T-helper 17 cell (primary cell): ENCODE measurements at places on chromosomes 11 and 22. TPM values are rescaled to one million over a fixed set of nuclear protein-coding genes. Genes with fewer than 3 reads are reported as not detected.

DNA sequence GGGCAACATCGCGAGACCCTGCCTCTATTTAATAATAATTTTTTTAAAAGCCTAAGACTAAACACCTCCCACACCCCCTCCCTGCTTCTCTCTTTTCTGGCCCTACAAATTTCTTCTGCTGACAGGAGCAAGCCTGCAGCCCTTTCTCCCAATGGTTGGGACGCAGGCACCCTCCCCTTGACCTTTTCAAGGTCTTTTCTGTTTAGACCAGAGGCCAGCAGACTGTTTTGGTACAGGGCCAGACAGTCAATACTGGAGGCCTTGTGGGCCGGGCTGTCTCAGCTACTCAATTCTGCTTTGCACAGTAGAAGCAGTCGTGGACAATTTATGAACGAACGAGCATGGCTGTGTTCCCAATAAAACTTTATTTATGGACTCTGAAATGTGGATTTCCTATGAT is 92.3 kb downstream of the SCN3B start:
- no peak for DNase-seq
- H3K4me3 ChIP-seq, result no peak overlapping the region
- H3K4me1 ChIP-seq, result peaks cover 17% of the 10 kb centered on the region
- no peak overlapping the region for H3K27ac ChIP-seq
- H3K27me3 ChIP-seq, result no peaks in the 10 kb centered on the region

- H3K27ac ChIP-seq, result peak overlapping the region; percentile 97
- no peak overlapping the region for H3K4me3 ChIP-seq
- no peaks in the 10 kb centered on the region for H3K27me3 ChIP-seq
- peaks cover 59% of the 10 kb centered on the region for H3K4me1 ChIP-seq
- peaks cover 5% of the 10 kb centered on the region for H3K36me3 ChIP-seq
- no peak for DNase-seq
Measured at GRCh38 chr11:44592125-44592940, 26.9 kb downstream of the CD82 start.

GRCh38 chr11:69433741-69434140 is 47.7 kb upstream of the LINC01488 start:
- DNase-seq, result no peak
- peaks cover 5% of the 10 kb centered on the region for H3K36me3 ChIP-seq
- H3K4me1 ChIP-seq, result peaks cover 7% of the 10 kb centered on the region
- H3K4me3 ChIP-seq, result no peak overlapping the region
- H3K27me3 ChIP-seq, result peaks cover 40% of the 10 kb centered on the region

DNA sequence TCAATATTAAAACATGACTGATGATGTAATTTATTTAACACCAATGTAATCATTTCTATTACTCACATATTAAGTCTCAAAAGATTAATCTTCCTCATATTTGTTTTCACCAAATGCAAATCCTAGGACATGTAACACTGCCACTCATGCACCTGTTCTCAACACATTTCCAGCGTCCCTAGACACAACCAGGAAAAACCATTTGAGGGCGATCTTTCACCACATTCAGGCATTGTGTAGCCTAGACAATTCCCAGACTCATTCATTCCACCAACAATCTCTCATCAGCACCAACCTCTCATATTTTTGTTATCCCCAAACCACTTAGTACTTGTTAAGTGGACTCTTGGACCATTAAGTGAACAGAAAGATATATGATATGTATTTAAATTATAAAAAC is 66.1 kb downstream of the SLC36A4 start:
- H3K27ac ChIP-seq, result no peak overlapping the region
- no peaks in the 10 kb centered on the region for H3K36me3 ChIP-seq
- no peak overlapping the region for H3K4me3 ChIP-seq
- H3K27me3 ChIP-seq, result no peaks in the 10 kb centered on the region
- DNase-seq, result no peak

- peaks cover 2% of the 10 kb centered on the region for H3K36me3 ChIP-seq
- H3K4me3 ChIP-seq, result no peak overlapping the region
- H3K4me1 ChIP-seq, result peaks cover 5% of the 10 kb centered on the region
- H3K27ac ChIP-seq, result peak overlapping the region; percentile 29
- H3K27me3 ChIP-seq, result no peaks in the 10 kb centered on the region
- DNase-seq, result no peak
Measured at GRCh38 chr11:85717429-85717828, 31.4 kb upstream of the CCDC89 start.

DNA sequence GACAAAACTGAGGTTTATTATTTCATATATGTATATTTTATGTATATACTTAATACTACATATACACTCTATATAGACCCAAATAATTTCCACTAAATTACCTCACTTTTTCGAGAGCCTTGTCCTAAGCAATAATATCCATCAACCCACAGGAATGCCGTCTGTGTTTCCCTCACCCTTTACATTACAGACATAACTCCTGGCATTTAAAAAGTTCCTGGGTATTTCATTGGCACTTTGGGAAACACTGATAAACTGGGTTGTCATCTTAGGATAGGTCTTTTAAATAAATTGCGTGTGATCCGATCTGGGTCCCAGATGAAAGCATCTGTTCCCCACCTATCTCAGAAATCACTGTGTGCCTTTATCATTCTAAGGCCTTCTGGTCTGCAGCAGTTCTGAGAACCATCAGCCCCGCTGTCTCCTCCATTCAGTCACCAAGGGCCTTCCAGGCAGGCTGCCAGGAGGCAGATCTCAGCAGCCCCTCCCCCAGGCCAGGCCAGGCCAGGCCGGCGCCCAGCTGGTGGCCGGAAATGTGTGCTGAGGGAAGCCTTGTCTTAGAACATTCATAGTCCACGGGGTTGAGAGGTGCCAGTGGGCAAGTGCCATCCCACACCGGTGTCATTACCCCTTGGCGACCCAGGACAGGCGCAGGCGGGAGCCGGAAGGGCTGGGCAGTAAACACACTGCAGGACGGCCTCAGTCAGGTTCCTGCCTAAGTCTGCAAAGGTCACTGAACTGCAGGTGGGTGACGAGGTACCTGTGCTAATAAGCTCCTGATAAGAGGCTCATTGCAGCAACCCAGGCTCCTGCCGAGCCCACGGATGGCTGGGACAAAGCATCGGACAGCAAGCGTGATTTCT is 3.3 kb downstream of the FGF19 start:
- DNase-seq, result no peak
- H3K36me3 ChIP-seq, result no peaks in the 10 kb centered on the region
- no peak overlapping the region for H3K27ac ChIP-seq

AQP11 gene
- total RNA-seq, result 0.16 TPM

DCDC1 gene
- total RNA-seq, result 0.21 TPM

MMP8 gene
- not detected for total RNA-seq

CHRM1 gene
- not detected for total RNA-seq

OAF gene
- 1.3 TPM for total RNA-seq
